Brain (organoid and tissue), 16 donors: ENCODE measurements at places on chromosomes 1 and 21.
A peak's percentile ranks its signal among the peaks of the same experiment; 100 is the strongest.

- no peak for DNase-seq
Measured at GRCh38 chr21:42595283-42596187, 57.9 kb upstream of the PDE9A start.

GRCh38 chr1:31679676-31680230, 24.1 kb downstream of the COL16A1 start:
- no peak for DNase-seq

DNA sequence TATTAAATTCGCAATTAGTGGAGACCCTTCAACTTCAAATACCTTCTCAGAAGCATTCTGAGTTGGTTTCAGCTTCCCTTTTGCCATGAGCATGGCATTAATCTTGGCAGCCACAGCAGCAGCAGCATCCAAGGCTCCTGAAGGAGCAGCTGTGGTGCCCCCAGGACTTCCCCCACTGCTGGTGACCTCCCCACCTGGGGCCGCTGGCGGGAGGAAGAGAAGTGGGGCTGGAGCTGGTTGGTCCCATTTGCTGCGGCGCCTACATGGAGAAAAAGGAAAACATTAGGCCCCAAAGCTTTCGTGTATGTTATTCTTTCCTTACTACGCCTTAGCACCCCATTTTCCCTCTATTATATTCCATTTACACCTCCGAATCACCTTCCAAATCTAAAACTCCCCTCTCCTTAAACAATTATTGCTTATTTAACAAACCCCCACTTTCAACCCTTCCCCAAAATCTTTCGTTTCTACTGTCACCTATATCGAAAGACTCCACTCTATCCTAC, 569 bp downstream of the KHDC4 start:
- no peak for DNase-seq

DNA sequence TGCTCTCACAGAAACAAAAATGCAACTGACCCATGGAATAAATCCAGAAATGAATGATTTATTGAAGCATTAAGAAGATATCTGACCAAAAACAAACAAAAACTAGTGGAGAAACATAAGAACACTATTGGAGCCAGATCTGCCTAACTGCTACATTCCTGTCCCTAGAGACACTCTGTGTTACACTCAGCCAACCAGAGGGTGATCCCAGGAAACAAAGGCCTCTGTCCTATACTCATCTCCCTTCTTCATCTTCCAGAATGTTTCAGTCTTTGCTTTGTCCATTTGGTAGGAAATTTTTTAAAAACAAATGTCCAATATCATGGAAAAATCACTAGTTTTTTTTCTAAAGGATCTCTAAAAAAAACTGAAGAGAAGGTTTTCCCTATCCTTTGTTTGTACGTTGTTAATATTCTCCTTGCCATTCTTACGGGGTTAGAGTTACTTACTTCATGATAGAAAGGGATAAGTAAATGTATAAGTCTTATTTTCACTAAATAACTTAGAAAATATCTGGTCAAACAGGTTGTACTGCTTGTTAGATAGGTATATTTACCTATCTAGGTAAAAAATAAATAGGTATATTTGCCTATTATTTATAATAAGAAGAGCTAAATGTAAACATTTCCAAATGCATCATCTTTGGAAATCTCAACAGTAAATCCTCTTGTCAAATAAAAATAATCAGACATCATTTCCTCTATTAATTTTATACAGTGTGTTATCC, 59.1 kb downstream of the NME7 start:
- no peak for DNase-seq

GRCh38 chr1:181073638-181074037, 14.9 kb upstream of the IER5 start:
- DNase-seq, result no peak

- DNase-seq, result no peak
Measured at GRCh38 chr1:87523466-87523865, 194.8 kb downstream of the LMO4 start.

GRCh38 chr1:14520514-14521163, 77.8 kb upstream of the KAZN start:
- DNase-seq, result no peak

DNA sequence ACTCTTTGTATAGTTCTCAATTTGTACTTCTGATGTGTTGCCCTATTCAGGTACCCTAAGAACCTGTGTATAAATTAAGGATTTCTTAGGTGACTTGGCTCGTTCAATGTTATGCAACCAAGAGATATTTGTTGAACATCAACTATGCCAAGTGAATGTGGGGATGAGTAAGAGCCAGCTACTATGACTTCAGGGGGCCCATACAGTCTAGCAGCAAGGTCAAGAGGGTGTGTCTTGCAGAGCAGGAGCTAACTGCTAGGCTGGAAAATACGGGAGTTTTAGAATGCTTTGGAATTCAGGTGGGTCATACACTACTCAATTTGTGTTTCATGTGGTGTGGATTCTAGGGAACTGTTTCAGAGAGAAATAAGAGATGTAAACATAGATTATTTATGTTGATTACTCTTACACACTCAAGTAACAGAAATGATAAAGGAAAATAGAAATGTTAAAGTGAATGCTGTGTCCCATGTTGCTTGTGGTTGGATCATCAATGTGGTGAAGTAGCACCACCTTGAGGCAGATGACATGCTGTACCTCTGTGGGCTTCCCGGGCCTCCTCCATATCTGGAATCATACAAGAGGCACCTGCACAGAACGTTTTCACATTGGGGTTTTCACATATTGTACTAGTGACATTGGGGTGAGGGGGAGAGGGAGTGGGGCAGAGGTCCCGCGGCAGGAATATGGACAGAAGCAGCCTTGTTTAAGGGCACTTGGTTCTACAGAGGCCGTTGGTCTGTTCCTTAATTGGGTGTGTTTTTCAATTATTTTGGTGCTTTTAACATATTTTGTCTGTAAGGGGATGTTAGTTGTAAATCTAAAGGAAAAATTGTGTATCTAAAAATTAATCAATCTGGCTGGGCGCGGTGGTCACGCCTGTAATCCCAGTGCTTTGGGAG, 12.4 kb downstream of the ARPC5 start:
- peak; percentile 82 for DNase-seq

- no peak for DNase-seq
Measured at GRCh38 chr1:203197625-203198024, 11.1 kb upstream of the CHI3L1 start.

GRCh38 chr1:38094711-38095290, 48.2 kb upstream of the POU3F1 start:
- DNase-seq, result no peak

- DNase-seq, result no peak
Measured at GRCh38 chr21:46055863-46056281, 42.0 kb upstream of the COL6A2 start.
